ENCODE measurements at places on chromosomes 7 and 10.
A peak's percentile ranks its signal among the peaks of the same experiment; 100 is the strongest.

DNA sequence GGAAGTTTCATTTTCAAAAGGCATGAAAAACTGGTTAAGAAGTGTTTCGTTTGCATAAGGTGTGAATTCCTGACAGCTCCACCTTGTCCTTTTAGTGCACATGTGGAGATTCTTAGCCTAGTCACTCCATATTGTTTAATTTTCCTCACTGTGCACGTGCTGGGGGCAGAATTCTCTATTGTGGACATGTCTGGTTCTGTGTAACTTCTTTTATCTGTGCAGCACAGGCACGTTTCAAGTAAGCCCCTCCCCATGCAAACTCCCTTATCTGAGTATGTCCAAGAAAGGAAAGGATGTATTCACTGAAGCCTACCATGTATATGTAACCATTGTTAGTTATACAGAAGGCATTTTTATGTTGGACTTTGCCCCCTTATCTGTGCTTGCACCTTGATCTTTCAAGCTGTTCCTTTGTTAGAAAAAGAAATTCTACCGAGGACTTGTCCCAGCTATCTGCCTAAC, 1346.3 kb downstream of the REEP3 start:
- peak; percentile 94 for DNase-seq

- DNase-seq = no peak
Observed at GRCh38 chr7:135204341-135204749, 7.0 kb downstream of the WDR91 start.

DNA sequence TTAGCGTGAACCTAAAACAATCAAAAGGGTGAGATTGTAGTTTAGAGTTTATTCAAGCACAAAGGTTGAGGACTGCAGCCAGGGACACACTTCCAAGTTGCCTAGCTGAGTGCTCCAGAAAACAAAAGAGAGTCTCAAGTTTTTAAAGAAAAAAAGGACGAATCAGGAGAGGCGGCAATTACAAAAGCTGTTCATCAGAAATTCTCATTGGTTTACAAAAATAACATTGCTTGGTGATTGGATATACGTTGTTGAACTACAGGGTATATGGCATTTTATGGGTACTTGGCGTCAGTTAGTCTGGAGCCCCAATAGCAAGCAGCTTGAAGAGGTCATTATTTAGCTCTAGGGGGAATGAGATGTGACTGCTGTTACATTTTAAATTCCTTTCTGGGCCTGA, 11.5 kb downstream of the ZNF438 start:
- no peak for DNase-seq

GRCh38 chr7:128407751-128408708, 1.8 kb downstream of the IMPDH1 start:
- DNase-seq = no peak
